Activated CD4-positive, alpha-beta memory T cell treated with anti-CD3 and anti-CD28 coated beads, Interleukin-2, amount 10 ng/mL, durations not matched to agents 7 days and 5 days (primary cell): ENCODE measurements at places on chromosomes 12 and 14. TPM values are rescaled to one million over a fixed set of nuclear protein-coding genes. Genes with fewer than 3 reads are reported as not detected.

Gene ZNF385A
- total RNA-seq: 1.2 TPM

Gene AJUBA
- total RNA-seq: 1.2 TPM

GRCh38 chr12:81162391-81163136 is 84.7 kb downstream of the ACSS3 start:
- no peak for DNase-seq

GRCh38 chr12:106140223-106140986 is 1.7 kb upstream of the NUAK1 start:
- DNase-seq: no peak

GRCh38 chr12:52850681-52851080 is 1.9 kb upstream of the KRT78 start:
- no peak for DNase-seq

DNA sequence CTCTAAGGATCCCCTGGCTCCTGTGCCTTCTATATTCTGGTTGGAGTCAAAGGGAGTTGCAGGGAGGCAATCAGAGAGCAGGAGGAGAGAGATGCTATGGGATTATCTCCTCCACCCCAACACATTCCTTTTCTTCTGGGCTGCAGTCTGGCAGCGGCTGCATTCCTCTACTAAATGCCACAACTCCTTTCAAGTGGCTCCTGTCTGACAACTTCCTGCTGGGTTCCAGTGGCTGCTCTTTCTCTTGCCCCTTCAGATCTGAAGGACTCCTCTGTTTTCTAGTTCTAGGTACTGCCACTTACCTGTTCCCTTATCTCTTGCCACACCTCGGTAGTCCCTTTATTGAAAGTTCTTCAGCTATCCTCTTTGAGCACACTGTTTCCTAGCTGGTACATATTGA is 425.0 kb downstream of the SNAPC1 start:
- DNase-seq: no peak

GRCh38 chr12:2214411-2214810 is 161.6 kb downstream of the CACNA1C start:
- no peak for DNase-seq

GRCh38 chr12:131327521-131328488 is 374.1 kb downstream of the ADGRD1 start:
- no peak for DNase-seq
